ENCODE measurements at places on chromosomes 4 and X.

GRCh38 chr4:182715548-182715947 is 201.6 kb downstream of the DCTD start:
- no peak for DNase-seq

GRCh38 chr4:2459589-2460349 is 9.1 kb upstream of the RNF4 start:
- DNase-seq, result no peak

- no peak for DNase-seq
Measured at GRCh38 chr4:72919937-72920336, 149.6 kb downstream of the COX18 start.

- no peak for DNase-seq
Measured at GRCh38 chr4:73258436-73258685, 237 bp downstream of the ANKRD17 start.

DNA sequence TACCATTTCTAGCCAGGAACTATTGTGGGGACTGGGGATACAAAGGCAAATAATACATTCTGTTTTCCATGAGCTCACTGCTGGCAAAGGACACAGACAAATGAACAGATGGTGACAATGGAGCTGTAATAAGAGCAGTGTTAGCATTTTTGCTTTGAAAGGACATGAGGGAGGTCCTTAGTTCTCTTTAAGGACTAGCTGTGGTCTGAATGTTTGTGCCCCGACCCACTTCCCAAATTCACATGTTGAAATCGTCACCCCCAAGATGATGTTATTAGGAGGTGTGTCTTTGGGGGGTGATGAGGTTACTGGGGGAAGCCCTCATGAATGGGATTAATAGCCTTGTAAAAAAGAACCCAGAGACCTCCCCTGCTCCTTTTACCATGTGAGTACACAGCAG is 30.3 kb downstream of the CCNG2 start:
- no peak for DNase-seq

DNA sequence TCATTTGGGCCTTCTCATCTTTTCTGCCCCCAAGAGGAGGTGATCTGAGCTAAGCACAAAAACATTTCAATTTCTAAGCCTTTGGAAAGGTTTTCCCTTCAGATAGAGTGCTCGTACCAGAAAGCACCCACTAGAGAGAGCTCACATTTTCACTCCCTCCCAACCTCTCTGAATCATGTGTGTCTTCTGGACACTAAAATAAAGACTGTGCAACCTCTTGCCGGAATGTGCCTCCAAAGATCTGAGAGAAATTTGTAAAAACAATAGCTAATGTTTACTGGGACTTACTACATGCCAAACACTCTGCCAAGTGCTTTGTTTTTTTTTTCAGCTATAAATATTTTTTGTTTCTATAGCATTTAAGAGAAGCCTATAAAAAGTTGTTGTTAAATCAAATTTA is 120.6 kb upstream of the LNX1 start:
- no peak for DNase-seq

DNA sequence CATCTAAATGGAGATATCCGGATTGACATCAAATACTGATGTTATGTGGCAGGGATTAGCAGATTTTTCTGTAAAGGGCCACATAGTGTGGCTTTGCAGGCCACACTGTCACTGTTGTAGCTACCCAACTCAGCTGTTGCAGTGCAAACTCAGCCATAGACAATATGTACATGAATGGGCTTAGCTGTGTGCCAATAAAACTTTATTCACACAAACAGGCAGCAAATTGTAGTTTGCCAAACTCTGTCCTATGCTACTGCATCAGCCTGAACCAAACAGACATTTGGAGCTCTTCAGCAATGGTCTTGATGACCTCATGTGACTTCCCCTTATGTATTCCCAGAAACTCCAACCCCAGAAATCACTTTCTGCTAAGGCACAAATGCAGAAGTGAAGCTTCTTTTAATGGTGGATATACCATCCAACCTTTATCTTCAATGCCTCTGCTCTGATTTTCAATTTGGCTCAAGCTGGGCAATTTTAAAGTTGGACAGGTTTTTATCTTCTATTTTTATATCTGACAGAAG is 18.4 kb upstream of the TRPC5OS start:
- DNase-seq, result no peak

All from LoVo (cell line).